ENCODE measurements at places on chromosomes 7 and 10.

- DNase-seq: no peak
Measured at GRCh38 chr10:94983555-94983954, 45.1 kb downstream of the CYP2C9 start.

GRCh38 chr7:106125417-106125816, 13.3 kb upstream of the SYPL1 start:
- no peak for DNase-seq

- no peak for DNase-seq
Measured at GRCh38 chr10:79255007-79255507, 92.2 kb upstream of the PPIF start.

GRCh38 chr7:15279640-15280039, 282.2 kb downstream of the AGMO start:
- no peak for DNase-seq

GRCh38 chr7:129665013-129665401, 53.5 kb downstream of the NRF1 start:
- DNase-seq: no peak

GRCh38 chr10:122159141-122159970, 111.7 kb upstream of the BTBD16 start:
- DNase-seq: no peak

- DNase-seq: peak; percentile 57
Measured at GRCh38 chr10:120336911-120337540, 120.0 kb upstream of the PLPP4 start.

DNA sequence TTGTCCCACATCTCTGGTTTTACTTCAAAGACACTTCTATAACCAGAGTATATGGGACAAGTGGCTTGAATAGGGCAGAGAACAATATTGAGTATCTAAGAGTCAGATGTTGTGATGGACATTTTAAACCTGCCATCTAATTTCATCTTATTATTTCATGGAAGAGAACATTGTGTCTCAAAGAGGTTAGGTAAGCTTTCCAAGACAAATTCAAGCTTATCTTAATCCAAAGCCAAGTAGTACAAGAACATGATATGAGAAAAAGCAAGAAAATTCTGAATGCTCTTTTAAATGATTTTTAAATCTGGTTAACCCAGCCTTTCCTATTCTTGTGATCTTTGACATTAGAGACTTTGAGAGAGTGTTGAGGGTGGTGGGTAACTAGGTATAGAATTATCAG, 65.3 kb upstream of the ZNF804B start:
- no peak for DNase-seq

DNA sequence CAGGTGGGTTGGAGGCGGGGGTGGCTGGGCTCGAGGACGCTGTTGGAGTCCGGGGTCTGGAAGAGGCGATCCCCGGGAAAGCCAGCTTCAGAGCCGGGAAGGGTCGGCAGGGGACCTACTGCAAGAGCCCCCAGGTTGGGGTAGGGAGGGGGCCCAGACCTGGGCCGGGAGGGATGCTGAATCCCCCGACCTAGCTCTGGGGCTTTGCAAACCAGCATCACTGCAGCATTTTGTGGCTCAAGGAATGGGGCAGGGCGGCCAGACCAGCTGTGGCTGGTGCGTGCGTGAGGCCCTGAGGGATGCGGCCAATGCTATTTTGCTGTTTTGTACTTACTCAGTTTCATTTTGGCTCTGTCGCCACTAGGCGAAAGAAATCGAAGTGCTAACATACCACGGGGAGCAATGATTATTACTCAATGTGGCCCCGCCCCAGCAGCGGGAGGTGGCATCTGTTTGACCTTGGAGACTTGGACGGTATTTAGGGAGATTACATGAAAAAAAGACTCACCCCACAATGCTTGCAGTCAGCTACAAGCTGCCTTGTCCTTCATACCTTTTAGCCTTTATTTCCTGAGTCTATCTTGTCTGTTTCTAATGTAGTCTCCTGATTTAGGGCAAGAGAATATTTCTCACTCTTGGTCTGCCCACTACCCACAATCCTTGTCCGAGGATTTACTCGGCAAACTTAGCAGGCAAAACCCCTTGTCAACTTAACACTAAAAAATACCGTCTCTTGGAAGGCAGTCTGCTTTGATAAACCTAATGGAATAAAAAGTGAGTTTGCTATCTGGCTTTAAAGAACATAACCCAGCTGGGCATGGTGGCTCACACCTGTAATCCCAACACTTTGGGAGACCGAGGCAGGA, 16.2 kb downstream of the HSPB1 start:
- no peak for DNase-seq

DNA sequence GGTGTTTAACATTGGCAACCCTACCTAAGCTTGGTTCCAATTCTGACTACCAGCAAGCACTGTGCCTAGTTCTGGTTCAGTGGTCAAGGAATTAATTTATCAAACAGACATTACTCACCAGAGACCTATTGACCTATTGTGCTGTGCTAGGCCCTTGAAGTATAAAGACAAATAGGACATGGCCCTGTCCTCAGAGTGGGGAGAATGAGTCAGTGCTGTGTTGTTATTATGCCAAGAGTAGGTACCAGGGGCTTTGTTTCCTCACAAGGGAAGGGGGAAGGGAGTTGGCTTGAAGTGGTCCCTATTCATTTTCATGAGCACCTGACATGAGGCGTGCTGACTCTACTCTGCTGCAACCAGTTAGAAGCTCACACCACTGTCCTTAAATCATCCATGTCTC, 62.6 kb upstream of the PLPP4 start:
- no peak for DNase-seq

DNA sequence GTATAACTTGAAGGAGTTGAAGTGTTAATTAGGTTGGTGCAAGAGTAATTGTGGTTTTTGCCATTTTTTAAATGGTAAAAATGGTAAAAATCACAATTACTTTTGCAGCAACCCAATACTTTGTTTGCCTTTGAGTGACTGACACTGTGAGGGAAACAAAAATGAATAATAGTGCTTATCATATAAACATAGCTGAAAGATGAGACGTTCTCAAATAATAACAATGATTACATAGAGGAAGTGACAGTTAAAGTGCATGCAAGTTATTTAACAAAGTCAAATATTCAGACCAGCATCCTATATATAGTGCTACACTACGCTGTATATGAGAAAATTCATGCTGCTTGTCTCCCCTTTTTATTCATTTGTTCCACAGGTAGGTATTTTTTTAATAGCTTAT, 4.7 kb upstream of the HBP1 start:
- DNase-seq: no peak

DNA sequence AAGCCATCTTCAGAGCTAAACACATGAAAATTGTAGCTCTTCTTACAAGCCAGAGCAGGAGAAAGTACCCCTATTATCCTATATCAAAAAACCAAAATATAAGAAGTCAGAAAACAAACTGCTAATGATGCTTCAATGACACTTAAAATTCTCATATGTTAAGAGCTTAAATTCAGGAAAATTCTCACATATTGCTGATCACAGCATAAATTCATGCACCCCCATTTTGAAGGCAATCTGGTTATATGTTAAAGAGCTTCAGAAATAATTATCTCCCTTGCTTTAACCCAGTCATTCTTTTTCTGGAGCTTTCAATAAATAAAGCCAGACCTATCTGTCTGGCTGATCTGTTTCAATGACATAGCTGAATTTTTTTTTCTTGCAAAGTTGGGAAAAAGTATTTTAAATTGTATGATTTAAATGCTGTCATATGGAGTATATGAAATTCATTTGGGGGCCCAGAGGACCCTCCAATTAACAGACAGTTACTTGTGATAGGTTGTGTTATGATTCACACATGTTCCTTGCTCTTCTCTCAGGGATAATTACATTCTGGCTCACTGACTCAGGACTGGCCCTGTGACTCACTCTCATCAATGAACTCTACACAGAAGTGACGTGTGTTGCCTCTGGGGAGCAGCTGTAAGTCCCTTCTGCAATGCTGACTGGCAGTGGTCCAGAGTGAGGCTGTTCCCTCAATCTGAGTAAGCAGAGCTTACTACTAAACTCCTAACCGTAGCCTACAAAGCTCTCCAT, 85.2 kb downstream of the HGF start:
- no peak for DNase-seq

DNA sequence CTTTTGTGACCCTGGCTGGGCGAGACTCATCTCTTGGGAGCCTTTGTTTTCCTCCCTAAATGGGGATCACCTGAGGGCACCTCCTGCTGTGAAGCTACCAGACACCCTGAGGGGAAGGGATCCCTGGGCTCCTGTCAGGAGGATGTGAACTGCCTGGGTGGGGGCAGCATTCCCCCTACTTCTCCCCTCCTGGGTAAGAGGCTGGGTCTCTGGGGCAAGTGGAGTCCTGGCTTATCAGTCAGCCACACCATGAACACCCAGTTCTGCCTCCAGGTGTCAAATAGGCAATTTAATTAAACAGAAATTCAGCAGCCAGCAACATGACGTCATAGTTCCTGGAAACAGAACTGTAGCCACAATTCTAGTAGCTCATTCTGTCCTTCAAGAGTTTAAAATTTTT, 97.7 kb upstream of the RET start:
- DNase-seq: no peak

DNA sequence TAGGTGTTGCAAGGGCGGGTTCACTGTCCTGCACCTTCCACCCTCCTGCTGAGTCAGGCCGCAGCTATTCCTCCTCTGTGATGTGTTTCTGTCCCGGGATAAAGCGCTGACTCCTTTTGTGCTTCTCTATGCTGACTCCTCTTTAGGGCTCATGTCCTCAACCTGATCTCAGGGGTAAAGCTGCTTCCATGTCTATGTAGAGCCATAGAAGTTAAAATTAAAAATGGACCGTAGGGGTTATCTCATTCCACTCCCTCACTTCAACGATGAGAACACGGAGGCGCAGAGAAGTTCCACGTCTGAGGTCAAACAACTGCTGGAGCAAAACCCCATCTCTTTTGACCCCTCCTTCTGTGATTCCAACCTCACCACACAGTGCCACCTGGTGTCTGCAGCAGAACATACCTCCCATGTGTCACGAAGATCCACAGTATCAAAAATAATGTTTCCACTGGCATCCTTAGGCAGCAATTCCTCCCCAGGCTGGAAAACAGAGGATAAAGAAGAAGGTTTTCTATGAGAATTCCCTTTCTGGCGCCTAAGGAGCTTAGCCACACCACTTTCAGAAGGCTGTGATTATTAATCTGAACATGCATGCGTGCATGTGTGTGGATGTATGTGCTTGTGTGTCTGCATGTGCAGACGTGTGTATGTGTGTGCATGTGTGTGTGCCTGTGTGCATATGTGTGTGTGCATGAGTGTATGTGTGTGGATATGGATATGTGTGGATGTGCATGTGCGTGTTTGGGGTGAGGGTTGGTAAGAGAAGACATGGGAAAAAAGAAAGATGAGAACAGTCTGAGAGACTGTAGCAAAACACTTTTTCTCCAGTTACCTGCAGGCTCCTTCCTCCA, 81.2 kb upstream of the UCN3 start:
- peak; percentile 65 for DNase-seq

GRCh38 chr7:7434329-7434728, 101.3 kb downstream of the COL28A1 start:
- DNase-seq: no peak

DNA sequence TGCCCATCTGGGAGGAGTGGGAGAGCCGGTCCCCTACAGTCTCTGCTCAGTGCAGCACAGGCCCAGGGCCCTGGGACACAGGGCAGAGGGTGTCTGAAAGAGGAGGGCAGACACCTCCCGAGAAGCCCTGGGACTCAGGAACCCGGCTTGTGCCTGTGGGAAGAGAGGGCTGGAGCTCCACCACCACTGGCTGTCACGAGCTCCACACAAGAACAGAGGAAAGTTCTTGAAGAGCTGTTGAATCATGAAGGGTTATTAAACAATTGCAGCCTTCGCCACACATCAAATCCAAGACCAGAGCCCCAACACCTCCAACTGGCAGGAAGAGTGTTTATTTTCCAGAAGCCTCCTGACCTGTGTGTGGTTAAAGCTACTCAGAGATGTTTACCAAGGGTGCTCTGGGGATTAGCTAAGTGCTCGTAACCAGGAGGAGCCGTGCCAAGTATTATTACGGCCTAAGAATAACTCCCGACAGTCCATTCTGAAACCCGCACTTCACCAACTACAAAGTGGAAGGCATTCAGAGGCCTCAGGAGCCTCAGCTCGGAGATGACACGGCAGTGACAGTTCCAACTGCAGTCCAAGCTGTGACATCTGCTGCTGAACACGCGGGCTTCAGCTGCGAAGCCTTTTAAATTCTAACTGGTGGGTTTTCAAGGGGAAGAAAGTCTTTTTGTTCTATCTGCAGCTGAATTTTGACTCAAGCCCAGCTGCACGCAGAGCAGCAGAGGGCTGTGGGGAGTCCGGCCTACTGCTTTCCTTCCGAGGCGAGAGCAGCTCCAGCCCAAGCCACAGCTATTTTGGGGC, 75.1 kb downstream of the MAD1L1 start:
- DNase-seq: no peak

DNA sequence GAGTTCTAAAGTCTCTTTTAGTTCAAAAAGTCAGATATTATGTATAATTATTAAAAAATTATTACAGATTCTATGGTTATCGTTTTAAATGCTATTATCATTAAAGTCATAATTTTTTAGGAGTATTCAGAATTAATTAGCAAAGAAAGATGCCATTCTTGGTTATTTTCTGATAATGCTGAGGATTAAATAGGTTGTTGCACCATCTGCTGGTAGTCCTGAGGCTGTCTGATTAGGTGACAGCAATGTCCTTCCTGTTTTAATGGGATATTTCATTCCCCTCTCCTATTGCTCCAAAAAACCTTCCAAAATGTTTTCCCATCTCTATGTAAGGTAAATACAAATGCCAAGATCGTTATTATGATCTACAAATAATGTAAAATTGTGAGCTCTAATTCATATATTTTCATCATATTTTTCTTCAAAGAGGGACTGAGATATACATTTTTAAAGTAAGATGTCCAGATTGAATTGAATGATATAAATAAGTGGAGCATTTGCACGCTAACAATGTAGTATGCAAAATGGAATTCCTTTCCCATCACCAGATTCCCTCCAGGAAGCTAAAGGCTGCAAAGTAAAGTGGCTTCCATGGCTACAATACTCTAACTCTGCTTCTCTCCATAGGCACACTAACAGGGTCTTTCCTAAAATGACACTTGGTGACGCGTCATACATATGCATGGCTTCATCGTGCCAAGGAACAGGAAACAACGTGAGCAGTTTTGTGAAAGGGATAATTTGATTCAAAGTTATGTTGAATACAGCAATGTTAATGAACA, 58.8 kb upstream of the AKR1E2 start:
- DNase-seq: no peak

DNA sequence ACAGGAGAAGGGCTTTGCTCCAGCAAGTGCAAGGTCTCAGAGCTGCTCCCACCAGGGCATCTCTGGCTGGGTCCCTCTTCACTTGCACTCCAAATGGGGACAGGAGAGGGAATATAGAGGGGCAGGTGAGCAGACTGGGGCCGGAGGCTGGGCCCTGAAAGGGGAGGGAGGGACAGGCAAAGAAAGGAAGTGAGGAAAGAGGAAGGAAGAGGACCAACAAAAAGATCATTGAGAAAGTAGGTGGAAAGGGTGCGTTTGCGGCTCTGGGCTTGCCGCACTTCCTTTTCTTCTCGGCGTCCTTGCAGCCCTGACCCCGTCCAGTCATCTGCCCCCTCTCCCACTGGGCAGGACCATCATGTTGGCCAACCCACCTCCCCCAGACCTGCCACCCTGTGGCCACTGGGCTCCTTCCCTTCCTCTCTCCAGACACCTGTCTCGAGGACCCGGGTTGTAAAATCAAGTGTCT, 14.0 kb downstream of the ITPRIP start:
- no peak for DNase-seq
